Suprapubic skin (tissue), 4 donors: ENCODE measurements at places on chromosomes 6 and 20. TPM values are rescaled to one million over a fixed set of nuclear protein-coding genes. Genes with fewer than 3 reads are reported as not detected.
A peak's percentile ranks its signal among the peaks of the same experiment; 100 is the strongest.

Gene RFX6
- not detected for total RNA-seq

Gene SLC35D3
- not detected for total RNA-seq

GRCh38 chr6:34547701-34548644 lies 8.2 kb downstream of the SPDEF start:
- H3K36me3 ChIP-seq = no peaks in the 10 kb centered on the region
- no peaks in the 10 kb centered on the region for H3K27me3 ChIP-seq
- peaks cover 10% of the 10 kb centered on the region for H3K4me1 ChIP-seq
- no peak overlapping the region for H3K27ac ChIP-seq

GRCh38 chr6:16731478-16732051 lies 29.7 kb downstream of the ATXN1 start:
- no peaks in the 10 kb centered on the region for H3K27me3 ChIP-seq
- H3K4me3 ChIP-seq = no peak overlapping the region
- DNase-seq = no peak
- peaks cover 14% of the 10 kb centered on the region for H3K4me1 ChIP-seq
- H3K36me3 ChIP-seq = no peaks in the 10 kb centered on the region

DNA sequence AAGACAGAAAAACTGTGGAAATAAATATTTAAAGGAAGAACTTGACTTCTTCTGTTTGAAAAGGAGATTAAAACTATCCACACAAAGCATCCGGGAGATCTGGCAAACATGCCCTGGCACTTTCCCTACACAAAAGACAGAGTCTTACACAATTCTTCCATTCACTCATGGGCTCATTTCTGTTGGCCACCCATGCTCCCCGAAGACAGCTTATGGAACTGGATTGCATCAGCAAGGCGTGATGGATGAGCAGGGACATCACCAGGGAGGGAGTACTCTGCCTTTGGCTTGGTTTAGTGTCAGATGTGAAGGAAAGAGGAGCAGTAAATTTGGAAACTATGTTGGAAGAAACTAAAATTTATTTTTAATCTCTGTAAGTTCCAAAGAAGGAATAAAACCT lies 379.3 kb downstream of the CD109 start:
- H3K4me1 ChIP-seq = peaks cover 5% of the 10 kb centered on the region
- no peak overlapping the region for H3K27ac ChIP-seq
- peak; percentile 73 for DNase-seq

DNA sequence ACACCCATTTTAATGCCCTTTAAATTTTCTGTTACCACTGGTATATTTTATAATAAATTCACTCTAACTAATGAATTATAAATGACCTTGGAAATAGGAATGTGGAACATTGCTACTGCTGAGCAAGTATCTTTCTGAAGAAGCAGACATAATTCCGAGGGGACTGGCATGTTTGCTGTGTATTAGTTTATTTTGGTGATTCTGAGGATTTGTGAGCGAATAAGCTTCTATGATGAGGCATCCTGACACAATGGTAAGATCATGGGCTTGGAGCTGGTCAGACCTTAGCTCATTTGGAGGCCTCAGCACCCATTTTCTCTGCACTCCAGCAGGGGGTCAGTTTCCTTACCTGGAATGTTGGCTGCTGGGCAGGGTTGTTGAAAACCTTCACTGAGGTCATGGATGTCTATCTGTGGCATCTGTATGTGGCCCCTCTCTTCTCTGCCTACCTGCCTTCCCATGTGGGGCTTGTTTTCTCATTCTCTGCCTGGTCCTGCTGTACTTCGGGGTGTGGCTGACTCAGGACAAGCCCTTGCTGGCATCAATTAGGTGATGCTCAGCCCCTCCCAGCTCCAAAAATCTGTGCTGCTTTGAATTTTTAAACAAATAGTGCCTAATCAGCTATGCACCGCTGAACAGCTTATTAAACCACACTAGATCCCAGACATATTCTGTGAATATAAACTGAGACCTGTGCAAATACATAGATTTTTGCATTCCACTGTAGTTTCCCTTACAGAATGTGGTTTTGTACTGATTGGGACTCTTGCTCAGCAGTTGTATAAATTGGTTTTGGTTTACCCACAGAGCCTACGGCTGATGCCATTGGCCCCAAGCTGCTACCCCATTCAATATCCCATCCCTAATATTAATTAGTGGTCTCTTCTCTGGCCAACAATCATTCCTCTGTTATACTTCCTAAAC lies 10.7 kb downstream of the ARID1B start:
- H3K27ac ChIP-seq = no peak overlapping the region
- peaks cover 66% of the 10 kb centered on the region for H3K4me1 ChIP-seq
- H3K27me3 ChIP-seq = no peaks in the 10 kb centered on the region
- peak; percentile 45 for DNase-seq
- no peak overlapping the region for H3K4me3 ChIP-seq
